Activated CD4-positive, alpha-beta T cell treated with anti-CD3 and anti-CD28 coated beads, Interleukin-2, amount 50 U/mL, for 1 hour (primary cell): ENCODE measurements at places on chromosomes 7 and 10.

DNA sequence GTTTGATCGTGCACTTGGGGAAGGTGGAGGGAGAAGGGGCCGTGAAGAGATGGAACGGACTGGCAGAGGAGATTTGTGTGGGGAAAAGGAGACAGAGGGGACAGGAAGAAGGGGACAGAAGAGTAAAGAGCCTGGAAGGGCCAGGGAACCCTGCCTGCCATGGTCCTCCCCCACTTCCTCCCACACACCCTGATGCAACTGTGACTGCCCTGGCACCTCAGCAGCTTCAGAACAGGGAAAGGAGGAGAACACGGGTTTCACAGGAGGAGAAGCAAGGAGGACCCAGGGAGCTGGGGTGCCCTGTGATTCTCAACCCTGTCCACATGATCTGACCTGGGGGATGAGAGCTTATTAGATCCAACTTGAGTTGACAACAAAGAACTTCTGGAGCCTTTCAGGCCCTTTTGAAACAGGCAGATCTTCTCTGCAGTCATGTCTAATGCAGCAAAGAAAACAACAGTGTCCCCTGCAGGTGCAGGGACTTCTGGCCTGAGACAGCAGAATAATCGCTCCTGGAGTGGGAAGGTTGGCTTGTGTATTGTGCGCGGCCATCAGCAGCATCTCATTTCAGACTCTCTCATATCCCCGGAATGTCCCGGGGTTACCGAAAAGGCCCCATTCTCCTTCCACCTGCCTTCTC is 421.6 kb downstream of the PAXIP1 start:
- DNase-seq: no peak

DNA sequence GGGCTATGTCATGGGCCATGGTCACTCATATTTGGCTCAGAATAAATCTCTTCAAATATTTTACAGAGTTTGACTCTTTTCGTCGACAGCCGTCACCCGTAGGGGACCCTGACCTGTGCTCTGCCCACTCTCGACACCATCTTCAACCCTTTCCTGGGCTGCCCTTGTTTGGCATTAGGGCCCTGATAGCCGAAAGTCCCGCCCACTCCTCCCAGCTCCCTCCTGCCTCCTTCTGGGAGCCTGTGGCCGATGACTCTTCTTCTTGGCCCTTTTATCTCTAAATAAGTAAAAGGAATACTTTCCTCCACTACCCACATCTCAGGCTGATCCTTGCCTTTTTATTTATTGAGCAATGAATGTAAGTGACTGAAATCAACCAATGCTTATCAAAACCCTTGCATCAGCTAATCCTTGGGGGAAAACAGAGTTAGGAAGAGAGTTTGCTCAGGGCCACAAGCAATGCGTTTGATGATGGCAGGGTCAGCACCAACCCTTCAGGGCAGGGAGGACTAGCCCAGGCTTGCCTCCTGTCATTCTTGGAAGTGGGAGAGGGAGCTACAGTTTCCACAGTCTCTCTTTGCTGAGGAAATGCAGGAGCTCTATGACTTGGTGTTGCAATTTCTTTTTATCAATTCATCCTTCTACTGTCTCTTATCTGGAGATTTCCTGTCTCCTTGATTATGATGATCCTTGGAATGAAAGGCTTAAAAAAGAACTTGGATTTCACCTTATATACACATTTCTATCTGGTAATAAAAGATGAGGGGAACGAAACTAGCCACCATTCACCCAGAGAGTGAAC is 218.2 kb upstream of the PODXL start:
- DNase-seq: no peak

- DNase-seq: no peak
Observed at GRCh38 chr10:112517451-112517862, 70.4 kb downstream of the VTI1A start.

- DNase-seq: no peak
Observed at GRCh38 chr10:23094786-23095403, 484 bp upstream of the MSRB2 start.

DNA sequence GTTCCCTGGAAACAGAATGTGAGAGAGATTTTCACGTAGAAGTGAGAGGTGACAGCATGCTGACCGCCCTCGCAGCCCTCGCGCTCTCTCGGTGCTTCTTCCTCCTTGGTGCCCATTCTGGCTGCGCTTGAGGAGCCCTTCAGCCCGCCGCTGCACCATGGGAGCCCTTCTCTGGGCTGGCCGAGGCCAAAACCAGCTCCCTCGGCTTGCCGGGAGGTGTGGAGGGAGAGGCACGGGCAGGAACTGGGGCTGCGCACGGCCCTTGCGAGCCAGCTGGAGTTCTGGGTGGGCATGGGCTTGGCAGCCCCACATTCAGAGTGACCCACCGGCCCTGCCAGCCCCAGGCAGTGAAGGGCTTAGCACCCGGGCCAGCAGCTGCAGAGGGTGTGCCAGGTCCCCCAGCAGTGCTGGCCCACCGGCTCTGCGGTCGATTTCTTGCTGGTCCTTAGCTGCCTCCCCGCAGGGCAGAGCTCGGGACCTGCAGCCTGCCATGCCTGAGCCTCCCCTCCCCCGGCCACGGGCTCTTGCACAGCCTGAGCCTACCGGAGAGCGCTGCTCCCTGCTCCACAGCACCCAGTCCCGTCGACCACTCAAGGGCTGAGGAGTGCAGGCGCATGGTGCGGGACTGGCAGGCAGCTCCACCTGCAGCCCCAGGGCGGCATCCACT is 888.7 kb upstream of the ZWINT start:
- DNase-seq: no peak

DNA sequence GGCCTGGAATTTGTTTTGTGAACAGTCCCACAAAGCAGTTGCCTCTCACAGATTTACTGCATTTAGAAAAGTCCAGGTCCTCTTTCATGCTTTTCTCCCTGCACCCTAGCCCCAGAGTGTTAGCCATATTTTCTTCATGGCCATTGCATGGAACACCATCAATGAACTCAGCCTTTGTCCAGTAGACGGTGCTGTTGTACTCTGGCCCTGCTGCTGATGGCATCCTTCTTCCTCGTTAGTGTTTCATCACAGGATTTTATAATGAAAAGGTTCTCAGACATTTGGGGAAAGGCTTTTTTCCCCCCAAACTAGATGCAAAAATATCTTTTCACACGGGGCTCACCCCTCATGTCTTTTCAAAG is 93.0 kb upstream of the SLC25A13 start:
- DNase-seq: peak; percentile 13

GRCh38 chr10:14889318-14889717 is 10.7 kb downstream of the SUV39H2 start:
- DNase-seq: no peak

DNA sequence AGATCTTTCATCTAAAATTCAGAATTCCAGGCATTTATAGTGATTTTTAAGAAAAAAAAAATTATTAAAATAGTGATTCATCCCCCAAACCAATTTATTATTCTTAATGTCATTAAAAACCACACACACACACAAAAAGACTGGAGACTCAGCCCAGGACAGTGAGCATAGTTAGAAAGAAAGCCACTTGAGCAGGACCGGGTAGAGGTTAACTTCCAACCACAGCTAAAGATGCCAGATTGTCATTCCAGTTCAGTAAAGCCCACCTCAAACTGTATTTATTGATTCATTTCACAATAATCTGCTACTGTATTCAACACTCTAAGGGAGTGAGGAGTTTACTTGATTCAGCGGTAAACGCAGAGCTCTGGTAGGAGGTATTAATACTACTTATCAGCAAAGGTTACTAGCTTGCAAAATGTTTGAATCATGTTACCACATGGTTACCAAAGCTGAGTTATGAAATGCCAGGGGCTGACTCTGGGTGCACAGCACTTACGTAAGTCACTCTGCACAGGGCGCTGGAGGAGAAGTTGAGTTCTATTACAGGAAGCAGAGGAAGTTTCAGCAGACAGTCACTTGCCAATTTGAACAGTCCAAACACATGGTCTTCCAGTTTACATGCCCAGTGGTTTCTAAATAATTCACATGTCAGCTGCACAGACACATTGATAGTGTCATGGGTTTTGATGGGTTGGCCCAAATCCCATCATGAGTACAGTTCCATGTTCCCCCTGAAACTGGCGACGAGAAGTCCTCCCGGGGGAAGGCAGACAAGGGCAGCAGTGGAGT is 64.6 kb downstream of the KLF6 start:
- DNase-seq: no peak
